ENCODE measurements at places on chromosomes 6 and 20.

GRCh38 chr6:87922947-87923330 lies 124.7 kb upstream of the SPACA1 start:
- DNase-seq, result no peak

DNA sequence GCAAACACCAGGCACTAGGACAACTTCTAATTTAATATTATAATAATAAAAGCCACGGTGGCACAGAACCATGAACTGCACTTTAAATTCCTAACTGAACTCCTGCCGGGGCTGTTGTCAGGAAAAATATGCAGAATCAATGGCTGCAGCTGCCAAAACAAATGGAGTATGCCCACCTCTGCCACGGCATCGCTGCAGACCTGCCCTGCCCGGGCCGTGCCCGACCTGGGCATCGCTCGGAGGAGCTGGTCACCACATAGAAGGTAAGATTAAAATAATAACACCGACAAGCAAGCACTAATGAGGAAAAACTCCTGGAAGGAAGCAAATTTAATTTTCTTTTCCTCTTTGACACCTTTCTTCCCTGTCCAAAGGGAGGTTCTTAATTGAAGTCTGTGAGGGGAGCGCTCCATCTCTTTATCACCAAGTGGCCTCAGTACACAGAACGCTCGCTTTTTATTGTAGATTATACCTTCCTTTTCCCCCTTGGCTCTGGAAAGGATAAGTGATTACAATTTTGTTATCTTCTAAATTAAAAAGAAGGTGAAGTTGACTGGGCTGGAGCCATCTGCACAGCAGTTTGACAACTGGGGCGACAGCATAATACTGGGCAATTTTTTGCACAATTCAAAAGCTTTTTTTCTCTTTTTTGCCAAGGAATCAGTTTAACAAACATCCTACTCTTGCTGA lies 351.3 kb downstream of the ZFAND3 start:
- DNase-seq, result no peak

DNA sequence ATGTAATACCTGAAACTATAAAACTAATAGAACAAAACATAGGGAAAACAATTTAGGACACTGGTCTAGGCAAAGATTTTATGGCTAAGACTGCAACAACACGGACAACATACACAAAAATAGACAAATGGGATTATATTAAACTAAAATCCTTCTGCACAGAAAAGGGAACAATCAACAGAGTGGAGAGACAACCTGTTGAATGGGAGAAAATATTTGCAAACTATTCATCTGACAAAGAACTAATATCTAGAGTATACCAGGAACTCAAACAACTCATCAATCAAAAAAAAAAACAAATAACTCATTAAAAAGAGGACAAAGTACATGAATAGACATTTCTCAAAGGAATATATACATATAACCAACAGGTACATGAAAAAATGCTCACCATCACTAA lies 174.5 kb downstream of the FNDC1 start:
- DNase-seq, result no peak

- DNase-seq, result no peak
Observed at GRCh38 chr6:37135835-37136694, 33.9 kb upstream of the PIM1 start.

DNA sequence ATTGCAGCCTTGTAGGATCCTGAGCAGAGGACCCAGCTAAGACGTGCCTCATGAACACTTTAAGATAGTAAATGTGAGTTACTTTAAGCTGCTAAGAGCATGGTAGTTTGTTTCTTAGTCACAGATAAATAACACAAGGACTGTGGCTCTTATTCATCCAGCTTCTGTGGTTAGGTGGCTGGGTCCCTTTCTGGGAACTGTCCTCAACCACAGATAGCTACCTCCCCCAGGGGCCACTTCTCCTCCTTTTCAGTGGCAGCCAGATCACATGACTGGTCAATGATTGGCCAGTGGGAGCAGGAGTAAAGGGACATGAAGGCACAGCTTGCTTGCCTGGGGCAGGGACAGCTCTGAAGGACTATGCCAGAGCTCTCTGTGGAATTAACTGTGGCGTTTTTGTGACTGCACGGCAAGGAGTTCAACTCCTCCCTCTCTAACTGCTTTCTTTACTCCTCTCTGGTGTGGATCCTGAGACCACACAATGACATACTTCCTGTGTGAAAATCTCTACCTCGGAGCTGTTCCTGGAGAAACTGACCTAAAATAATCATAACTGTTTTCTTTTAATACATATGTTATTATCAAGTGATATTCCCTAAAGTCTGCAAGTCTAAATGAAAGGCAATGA lies 76.5 kb downstream of the NRN1 start:
- DNase-seq, result no peak

DNA sequence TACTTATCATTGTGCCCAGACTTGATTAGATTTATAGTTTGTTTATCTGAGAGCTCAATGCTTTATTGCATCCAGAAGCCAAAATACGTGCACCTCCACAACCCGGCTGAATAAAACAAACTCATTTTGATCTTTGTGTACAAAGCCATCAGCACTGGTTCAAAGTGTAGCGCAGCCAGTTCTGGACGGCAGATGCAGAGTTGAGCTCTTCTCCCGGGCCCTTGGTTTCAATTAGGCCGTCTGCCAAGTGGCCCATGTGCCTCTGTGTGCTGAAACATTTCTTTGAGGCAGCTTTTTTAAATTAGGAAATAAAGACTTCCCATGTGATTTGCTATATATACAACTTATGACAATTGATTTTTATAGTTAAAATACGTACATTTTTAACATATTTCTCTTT lies 96.2 kb upstream of the RSPO3 start:
- peak; percentile 67 for DNase-seq

GRCh38 chr6:62645274-62645673 lies 359.2 kb upstream of the KHDRBS2 start:
- DNase-seq, result no peak

DNA sequence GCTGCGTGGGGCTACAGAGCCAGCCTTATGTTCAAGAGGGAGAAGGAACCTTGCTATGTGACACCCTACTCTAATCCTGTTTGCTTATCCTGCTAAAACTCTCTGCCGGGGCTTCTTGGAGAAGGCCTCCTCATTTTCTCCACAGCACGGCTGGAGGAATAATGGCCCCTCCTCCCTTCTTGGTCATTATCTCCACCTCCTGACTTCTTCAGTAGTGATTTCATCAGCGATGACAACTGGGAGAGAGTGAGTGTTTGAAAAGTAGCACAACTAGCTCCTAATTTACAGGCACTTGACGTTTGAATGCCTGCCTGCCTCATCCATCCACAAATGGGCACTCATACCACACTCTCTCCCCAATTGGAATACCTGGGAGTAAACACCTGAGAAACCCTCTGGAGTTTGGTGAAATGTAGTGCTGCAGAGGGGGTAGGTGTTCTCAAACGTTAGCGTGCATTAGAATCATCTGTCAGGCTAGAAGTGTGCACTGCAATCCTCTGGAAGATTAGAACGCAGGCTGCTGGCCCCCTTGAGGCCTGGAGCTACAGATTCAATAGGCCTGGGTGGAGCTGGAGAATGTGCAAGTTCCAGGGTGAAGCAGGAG lies 148.5 kb downstream of the FOXC1 start:
- DNase-seq, result peak; percentile 33

DNA sequence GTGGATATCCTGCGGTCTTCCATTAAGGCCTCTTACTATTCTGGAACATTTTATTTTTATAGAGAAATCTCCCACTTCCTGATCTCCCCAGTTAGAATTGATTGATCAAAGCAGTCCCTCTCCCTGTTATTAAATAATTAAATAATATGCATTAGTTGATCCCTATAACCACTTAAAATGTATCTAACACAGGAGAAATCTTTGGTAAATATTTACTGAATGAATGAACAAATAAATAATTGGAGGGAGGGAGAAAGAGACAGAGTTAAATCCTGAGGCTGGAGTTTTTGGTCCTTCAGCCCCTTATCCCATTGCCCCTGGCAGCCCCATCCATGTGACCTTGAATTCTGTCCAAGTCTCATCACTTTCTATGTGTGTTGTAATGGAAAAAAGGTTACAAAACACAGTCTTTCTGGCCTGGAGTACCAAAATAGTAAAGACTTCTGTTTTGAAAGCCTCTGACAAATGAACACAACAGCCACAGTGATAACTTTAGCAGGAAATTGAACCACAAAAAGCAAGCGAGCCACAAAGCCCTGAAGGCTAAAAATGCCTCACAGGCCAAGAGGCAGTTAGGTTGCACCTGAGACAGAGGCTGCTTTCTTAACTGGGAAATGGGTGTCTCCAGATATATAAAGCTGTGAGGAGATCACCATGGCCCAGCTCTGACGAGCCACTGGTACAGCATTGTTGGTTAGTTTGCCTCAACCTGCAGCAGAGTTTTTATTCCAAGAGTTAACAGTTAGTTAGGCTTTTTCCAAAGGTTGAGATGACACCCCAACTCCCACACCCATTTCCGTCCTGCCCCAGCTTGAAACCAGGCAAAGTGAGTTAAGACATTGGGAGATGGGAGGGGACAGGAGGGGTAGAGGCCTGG lies 11.3 kb downstream of the NT5E start:
- DNase-seq, result peak; percentile 58

All from fibroblast of skin of right quadriceps (primary cell).